Activated CD4-positive, alpha-beta T cell treated with anti-CD3 and anti-CD28 coated beads for 1 hour (primary cell): ENCODE measurements at places on chromosomes 12 and 14.

GRCh38 chr14:23627961-23628360, 8.2 kb upstream of the DHRS2 start:
- no peak for DNase-seq

- DNase-seq = no peak
These were observed 13.6 kb upstream of the CDCA4 start for GRCh38 chr14:105034315-105035039.

- no peak for DNase-seq
These were observed 104.8 kb downstream of the MYF5 start for GRCh38 chr12:80821513-80822000.

DNA sequence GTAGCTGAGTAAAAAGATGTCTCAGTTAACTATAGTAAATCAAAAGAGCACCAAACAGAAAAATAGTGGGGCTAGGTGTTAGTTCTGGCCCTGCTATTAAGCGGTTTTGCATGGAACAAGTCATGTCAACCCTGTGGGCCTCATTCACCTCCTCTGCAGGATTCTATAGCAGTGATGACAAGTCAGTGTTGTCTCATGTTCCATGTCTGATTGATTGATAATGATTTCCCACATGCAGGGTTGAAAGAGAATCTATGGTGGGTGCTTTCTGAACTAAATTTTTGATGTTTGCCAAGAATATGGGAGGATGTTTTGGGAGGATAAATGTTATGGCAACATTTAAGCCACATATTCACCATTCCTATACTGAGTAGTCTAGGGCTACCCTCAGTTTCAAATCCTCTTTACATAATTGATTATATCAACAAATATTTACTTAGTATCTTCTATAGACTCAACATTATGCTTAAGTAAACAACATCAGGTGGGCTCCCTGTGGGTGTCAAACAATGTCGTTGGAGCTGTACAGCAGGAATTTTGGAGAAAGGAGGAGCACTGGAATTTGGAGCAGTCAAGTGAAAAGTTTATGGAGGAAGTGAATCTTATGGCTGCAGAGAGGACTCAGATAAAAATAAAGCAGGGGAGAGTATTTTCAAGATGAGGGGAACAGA, 48.6 kb downstream of the IRAK3 start:
- DNase-seq = no peak

DNA sequence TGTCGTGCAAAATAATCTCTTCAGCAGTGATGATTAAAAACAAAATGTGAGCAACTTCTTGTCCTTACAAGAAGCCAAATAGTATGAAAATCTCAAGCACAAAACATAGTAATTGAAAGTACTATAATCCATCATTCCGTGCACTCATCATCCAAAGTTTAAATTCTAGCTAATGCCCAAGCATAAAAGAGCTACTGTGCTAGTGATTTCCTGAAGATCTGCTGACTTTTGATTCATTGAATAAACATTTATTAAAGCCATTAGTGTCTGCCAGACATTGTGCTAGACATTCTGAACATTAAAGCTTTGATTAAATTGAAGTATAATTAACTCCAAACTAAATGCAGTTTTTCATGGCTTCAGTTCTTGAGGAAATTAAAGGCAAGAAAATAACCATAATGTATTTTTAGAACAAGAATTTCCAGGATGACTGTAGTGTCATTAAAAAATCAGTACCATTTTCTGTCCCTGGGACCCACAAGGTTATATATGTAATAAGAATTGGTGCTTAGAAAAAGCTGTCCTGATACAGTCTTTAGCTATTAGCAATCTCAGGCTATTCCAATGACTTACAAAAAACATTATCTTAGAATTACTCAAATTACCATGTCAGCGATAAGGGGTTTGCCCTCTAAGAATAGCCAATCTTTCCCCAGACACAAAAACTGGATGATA, 71.7 kb downstream of the CMAS start:
- no peak for DNase-seq

DNA sequence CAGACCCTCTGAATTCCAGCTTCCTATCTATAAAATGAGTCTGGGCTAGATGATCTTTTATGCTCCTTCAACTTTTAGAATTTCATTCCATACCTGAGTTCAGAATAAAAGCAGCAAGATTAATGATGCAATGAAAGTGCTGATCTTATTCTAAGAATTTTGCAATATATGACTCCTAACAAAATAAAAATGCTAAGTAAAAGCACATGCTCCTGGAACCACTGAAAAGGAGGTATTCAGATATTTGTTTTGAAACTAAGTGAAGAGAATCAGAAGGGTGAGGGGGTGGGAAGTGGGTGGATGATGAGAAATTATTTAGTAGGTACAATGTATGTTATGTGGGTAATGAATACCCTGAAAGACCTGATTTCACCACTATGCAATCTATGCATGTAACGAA, 216.6 kb downstream of the PTPRO start:
- DNase-seq = no peak

- DNase-seq = no peak
These were observed 2.3 kb upstream of the RNU7-1 start for GRCh38 chr12:6941267-6941666.

- no peak for DNase-seq
These were observed 10.0 kb downstream of the EMG1 start for GRCh38 chr12:6980740-6981139.

- DNase-seq = no peak
These were observed 67.0 kb upstream of the CCDC198 start for GRCh38 chr14:57560681-57561080.

GRCh38 chr14:101590062-101590461, 28.8 kb downstream of the DIO3 start:
- no peak for DNase-seq

DNA sequence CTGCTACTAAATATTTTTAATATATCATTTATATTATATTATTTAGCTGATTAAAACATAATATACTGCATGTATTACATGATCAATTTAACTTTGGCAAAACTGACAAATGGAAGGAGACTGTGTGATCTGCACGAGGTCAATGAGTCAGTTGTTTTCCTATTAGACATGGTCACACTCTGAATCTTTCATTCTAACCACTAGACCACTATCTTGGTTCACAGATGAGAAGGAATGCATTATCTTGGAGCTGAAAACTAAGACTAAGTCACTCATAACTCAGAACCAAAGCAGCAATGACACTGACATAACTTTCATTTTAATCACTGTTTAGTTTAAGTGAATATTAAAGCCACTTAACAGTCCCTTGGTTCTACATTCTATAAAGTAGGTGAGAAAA, 37.4 kb downstream of the GNPTAB start:
- no peak for DNase-seq

DNA sequence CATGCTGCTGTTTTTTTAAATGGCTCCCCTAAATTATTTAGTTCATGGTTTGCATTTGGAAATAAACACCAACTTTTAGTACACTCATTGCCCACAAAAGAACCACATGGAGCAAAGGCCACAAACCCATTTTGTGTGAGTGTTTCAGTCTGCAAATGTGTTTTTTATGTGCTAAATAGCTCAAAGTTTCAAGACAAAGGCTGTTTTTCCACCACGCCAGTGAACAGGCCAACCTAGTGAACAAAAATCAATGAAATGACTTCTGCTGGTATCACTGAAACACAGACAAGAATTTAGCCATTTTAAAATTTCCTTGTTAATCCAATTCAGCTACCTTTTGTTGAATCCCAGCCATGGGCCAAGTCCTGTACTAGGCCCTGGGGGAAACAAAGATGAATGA, 52.3 kb downstream of the PLXNC1 start:
- no peak for DNase-seq

- DNase-seq = peak; percentile 36
These were observed 44.1 kb downstream of the PITPNM2 start for GRCh38 chr12:123106640-123107359.

DNA sequence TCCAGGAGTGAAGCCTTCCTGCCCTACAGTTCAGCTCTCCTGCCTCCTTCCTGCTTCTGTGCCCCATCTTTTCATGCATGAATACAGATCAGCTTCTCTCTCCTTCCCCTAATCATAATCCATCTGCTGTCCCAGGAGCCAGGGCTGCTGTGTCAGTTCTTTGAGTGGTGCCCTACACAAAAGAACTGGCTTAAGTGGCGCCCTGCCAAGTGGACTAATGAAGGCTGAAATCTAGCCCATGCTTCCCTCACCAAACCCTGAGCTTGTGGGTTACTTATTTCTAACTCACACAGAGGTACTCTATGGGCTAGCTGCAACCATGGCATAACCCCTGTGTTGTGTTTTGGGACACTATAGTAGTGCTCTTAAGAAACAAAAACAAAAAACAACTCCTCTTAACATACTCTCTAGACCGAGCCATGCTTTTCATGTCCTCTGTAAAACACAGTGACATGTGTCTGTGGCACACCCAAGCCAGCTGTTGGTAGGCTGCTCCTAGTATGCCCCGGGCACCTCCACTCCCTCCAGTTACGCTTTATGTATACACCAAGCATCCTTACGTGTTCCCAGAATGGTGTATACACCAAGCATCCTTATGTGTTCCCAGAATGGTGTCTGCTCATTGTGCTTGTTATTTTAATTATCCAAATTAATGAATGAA, 19.3 kb upstream of the ETV6 start:
- no peak for DNase-seq

DNA sequence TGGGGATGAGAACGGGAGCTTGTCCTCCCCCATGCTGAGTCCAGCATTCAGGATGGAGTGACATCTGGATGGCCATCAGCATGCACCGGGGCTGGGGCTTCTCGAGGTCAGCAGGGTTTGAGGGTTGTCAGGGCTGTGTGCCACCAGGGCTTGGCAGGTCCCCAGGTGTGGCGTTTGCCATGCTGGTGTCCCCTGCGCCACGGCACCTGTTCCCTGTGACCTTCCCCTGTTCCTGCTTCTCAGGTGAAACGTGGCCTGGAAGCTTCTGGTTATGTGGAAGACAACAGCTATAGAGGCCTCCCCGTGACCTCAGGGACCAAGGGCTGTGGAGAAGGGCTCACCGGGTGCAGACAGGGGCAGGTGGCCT, 152.4 kb downstream of the KIF26A start:
- DNase-seq = no peak

DNA sequence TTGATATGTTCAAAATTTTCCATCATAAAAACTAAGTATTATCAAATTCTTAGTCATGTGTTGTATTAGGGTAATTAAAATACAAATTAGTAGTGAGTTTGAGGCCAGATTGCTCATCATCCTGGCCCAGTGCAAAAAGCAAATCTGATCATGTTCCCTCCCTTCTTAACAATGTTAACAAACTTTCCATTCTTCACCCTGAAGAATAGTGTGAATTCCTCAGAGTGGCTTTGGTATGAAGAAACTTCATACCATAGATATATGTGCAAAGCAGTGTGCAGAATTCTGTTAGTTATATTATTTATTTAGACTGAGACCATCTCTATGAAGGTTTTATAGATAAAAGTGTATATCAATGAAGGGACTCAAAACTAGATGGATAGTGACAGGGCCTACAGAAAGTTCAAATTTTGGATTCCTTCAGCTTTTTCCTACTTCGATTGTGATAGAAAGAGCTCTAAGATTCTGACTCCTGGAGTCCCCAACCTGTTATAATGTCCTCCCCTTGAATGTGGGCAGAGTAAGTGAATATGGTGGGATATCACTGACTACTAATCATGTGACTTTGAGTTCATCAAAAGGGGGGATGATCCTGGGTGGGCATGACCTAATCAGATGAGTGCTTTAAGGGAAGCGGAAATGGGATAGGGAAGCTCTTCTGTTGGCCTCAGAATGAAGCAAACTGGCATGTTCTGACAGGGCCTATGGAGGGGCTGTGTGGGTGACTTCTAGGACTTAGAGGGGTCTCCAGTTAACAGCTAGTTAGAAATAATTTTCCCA, 271.4 kb downstream of the BTG1 start:
- no peak for DNase-seq

- DNase-seq = peak; percentile 50
These were observed 795 bp downstream of the SMAGP start for GRCh38 chr12:51269174-51270066.

DNA sequence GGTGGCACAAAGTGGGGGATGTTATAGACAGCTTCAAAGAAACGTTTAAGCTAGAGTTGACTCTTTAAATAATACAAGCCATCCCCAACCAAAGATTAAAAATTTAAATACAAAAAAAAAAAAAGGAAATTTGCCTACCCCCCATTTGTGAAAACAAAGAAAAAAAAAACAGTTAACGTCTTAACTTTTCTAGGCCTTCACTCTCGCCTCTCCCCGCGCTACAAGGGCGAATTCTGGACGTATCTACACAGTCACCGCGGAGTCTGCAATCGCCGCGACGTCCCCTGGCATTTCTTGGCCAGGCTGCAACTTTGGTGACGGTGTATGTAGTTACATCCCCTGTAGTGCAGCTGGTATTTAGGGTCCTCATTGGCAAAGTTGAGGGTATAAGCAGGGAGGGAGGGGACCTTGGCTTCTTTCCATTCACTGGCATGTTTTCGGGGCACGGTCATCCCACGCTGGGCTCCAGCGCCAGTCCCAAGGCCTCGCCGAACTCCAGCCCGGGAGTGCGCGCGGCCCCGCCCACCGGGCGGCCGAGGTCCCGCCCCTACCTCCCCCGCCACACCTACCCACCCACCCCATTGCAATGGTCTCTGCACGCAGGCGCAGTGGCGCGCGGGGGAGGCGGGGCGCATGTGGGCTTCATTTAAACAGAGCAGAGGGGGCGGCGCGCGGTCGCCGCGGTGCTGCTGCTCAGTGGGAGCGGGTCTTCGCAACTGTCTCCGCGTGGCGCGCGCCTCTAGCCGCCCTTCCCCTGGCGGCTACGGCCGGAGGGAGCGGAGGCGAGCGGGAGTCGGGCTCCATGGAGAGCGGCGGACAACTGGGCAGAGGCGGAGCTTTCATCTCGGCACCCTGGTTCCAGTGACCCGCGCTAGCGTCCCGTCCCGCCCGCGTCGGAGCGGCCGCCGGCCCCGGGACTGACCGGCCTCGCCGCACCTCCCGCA, at the start of gene NUDT4:
TSS of gene NUDT4 (plus strand) at position 674 of the 944 bp plus-strand sequence. CDS start 398 bp downstream, outside the sequence.
- DNase-seq = peak; percentile 96

- no peak for DNase-seq
These were observed 101.5 kb downstream of the KIF26A start for GRCh38 chr14:104239861-104240301.

DNA sequence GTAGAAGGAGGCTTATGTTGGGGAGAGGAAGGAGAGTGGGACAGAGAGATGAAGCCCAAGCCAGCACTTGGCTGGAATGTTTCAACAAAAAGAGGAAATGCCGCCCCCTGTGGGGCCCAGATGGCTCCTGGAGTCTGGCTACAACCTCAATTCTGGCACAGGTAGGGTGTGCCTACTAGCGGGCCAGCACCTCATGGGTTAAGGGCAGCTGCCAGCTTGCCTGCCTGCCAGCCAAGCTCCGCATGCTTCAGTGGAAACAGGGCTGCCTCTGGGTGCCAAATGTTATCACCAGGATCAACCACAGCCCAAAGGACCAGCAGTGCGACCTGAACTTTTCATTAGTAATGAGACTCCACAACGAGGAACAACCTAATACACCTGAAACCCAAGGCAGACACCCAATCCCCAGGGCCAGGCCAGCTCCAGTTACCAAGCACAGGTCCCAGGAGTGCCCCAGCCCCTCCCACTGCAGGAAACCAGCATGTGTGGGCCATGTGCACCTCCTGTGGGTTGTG, 11.3 kb downstream of the RAB15 start:
- no peak for DNase-seq

- no peak for DNase-seq
These were observed 169.5 kb upstream of the EGLN3 start for GRCh38 chr14:34120185-34120977.
